ENCODE measurements at places on chromosomes 4 and X.

GRCh38 chr4:144674711-144675110 lies 28.8 kb downstream of the HHIP start:
- DNase-seq, result no peak

- DNase-seq, result no peak
Observed at GRCh38 chr4:42453612-42454011, 56.3 kb downstream of the SHISA3 start.

GRCh38 chr4:2848449-2848848 lies 4.8 kb downstream of the ADD1 start:
- DNase-seq, result peak; percentile 49

GRCh38 chr4:70838666-70839588 lies 763 bp downstream of the GRSF1 start:
- peak; percentile 79 for DNase-seq

DNA sequence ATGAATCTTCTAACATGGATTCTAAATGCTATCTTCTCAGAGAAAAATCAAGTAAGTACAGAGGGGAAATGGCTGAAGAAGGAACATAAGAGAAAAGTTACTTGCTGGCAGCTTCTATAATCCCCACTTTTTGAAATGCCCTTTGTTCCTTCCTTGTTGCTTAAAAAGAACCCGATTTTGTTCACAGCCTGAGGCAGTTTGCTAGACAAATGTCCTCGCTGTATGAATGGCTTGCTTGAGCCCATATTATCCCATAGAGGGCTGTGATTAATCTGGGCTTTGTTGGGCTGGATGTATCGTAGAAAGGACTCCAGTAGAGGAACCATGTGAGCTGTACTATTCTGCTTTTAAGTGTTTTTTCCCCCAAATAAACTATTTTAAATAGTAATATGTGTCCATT lies 134.3 kb upstream of the FGF13 start:
- DNase-seq, result no peak

DNA sequence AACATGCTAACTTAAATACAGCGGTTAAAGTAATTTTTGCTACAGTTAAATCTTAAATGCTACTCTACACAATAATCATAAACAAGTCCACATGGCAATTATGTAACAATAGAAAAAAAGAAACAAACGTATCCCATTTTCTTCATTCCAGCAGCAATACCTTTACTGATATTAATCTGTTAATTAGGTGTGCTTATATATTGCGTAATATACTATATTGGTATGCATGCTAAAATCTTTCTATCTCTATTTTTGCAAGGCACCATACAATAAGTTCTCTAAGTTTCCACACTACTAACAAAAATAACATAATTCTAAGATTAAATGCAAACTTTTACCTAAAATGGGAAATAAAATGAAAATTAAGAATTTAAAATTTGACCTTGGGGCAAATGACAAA lies 500.6 kb downstream of the SPOCK3 start:
- no peak for DNase-seq

- DNase-seq, result peak; percentile 26
Observed at GRCh38 chrX:43961699-43962098, 11.5 kb downstream of the NDP start.

GRCh38 chrX:134551376-134552048 lies 91.5 kb downstream of the HPRT1 start:
- DNase-seq, result no peak

DNA sequence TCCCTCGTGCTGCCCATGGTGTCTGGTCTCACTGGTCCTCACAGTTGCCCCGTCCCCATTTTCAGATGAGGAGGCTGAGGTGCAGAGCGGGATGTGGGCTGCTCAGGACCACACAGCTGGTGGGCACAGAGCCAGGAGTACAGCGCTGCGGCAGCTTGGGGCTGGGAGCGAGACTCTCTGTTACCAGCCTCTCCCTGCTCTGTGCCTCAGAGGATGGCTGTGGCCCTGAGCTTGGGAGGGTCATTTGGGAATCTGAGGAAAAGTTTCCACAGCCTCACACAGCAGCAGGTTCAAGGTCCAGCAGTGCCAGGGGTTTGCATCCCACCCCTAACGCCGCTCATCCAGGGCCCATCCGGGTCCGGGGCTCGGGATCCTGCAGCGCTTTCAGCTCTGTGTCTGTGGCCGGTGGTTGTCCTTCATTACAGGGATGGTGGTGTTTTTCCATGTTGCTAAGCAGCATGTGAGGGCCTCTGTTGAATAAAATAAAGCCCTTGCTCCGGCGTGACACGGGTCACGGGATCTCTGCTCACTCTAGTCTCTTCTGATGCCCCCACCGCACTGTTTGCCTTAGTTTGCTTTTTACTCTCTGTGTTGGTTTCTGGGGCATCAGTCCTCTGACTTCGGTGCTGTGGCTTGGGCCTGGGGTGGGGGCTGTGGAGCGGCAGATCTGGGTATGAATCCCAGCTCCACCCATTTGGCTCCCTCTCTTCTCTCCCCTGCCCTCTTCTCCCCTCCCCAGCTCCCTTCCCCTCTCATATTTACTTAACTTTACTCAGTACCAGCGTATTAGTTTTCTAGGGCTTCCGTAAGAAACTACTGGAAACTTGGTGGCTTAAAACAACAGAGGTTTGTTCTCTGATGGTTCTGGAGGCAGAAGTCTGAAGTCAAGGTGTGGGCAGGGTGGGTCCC lies 6.5 kb downstream of the WFS1 start:
- no peak for DNase-seq

GRCh38 chr4:81481151-81481550 lies 9.4 kb upstream of the RASGEF1B start:
- DNase-seq, result no peak

DNA sequence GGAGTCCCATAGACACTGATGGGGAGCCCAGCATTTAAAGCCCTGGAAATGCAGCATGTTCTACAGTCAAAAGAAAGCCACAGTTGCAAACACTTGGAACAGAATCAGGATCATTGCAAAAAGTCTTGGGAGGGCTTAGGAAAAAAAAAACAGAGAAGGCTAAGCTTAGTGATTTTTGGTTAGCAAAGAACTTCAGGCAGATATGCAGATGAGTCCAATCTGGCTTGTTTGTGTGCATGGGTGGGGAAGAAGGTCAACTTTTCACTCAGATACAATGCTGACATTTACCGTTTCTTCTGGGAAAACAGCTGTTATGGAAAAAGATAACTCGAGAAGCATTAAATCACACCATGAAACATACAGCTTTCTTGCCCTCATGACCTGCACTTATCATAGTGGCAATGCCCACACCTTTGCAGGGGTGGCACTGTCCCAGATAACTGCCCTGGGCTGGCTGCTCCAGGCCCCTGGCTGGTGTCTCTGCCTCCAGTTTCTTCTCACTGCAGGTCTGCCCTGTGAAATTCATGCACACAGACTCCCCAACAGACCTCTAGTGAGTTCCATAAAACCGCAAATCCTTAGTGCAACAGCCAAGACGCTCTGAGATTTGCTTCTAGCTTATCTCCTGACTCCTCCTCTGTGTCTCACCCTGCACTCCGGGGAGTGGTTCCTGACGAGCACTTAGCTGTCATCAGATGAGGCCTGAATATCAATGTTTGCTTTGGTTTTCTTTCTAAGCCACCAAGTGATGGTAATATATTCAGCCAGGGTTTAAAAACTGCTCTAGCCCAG lies 99.2 kb downstream of the DRD5 start:
- DNase-seq, result no peak

- DNase-seq, result peak; percentile 55
Observed at GRCh38 chr4:37628977-37629609, 57.1 kb downstream of the RELL1 start.

- DNase-seq, result no peak
Observed at GRCh38 chrX:127011629-127012028, 192.1 kb downstream of the PRR32 start.

DNA sequence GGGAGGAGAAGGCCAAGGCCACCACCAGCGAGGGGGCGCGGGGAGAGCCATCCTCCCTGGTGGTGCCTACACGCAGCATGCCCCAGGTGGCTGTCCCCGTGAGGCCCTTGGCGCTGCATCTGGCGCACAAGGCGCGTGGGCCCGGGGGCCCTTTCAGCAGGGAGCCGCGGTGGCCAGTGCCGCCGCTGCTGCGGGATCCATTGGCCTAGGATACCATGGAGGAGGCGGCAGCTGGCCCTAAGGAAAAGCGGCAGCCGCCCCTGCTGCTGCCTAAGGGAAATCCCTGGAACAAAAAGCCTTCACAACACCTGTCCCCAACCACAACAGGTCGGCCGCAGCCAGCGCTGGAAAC lies 1059.6 kb downstream of the TECRL start:
- DNase-seq, result no peak

- DNase-seq, result no peak
Observed at GRCh38 chr4:25330905-25331808, 18.6 kb downstream of the ZCCHC4 start.

GRCh38 chrX:47212381-47213293 lies 5.8 kb upstream of the CDK16 start:
- DNase-seq, result no peak

DNA sequence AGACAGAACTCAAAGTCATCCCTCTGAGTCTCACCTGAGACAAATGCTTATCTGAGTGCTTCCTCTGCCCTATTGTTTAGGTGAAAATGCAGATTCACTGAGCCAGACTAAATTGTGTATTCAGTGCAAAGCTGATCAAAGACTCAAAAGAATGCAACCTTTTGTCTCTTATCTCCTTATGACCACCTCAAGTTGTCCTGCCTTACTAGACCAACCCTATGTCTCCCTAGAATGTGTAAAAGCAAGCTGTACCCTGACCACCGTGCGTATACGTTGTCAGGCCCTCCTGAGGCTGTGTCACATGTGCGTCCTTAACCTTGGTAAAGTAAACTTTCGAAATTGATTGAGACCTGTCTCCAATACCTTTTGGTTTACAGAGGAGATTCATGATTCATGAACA lies 63.6 kb upstream of the SH3RF1 start:
- no peak for DNase-seq

- no peak for DNase-seq
Observed at GRCh38 chr4:72564789-72565188, 4.2 kb downstream of the ADAMTS3 start.

DNA sequence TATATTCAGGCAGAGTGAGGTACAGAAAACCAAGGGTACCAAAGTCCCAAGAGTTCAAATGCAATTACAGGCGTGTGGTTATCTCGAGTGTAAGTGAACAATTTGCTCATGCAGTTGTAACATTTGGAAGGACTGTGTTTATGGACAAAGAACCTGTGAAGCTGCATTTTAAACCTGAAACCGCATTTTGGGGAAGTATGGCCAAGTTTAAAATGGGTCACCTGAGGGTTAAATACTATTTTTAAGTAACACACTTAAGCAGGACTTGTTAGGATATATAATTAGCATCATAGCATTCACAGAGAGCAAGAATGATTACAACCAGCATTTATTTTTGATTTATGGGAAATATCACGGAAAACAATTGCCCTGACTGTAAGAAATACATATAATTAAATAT lies 79.1 kb upstream of the LCORL start:
- DNase-seq, result no peak

- DNase-seq, result peak; percentile 67
Observed at GRCh38 chr4:44583393-44583792, 68.0 kb downstream of the YIPF7 start.

DNA sequence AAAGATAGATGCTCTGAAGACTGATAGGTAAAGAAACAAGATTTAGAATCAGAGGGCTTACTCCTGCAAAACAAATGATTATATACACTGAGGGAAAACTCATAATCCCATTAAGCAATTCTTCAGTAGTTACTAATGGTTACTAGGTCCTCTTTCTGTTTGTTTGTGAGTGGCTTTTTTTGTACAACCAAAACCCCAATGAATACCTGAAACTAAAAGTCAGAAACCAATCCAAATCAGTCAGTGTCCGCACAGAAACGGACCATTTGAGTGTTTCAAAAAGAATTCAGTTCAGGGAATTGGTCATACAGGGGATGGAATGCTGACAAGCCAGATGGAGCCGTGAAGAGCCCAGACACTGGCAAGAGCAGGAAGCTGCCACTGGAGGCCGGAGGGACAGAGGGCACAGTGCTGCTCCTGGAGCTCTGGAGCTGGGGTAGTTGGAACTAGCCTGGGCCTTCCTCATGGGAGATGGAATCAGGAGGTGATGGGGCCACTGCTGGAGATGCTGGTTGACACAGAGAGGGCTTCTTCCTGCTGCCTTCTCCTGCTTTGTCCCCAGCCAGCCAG lies 31.9 kb downstream of the SETD7 start:
- no peak for DNase-seq

GRCh38 chr4:98110214-98110613 lies 33.1 kb downstream of the STPG2 start:
- DNase-seq, result no peak

- DNase-seq, result no peak
Observed at GRCh38 chr4:39441593-39441992, 17.1 kb downstream of the RPL9 start.

GRCh38 chrX:120264341-120264740 lies 13.7 kb downstream of the ZBTB33 start:
- DNase-seq, result no peak

- no peak for DNase-seq
Observed at GRCh38 chr4:101660607-101661006, 129.9 kb upstream of the BANK1 start.

DNA sequence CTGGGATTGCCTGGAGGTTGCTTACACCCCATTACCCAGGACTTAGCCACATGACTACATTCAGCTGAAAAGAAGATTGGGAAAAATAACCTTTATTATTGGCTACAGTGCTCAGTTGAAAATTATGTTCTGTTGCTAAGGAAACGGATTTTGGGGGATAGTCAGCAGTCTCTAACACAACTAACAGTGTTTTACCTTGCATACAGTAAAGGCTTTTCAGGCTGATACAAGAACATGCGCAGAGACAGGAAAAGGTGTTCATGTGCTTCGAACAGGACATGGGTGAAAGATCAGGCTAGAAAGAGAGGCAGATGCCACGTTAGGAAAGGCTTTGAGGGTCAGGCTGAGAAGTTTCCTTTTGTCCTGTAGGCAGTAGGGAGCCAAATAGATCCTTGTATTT lies 14.8 kb upstream of the RHOH start:
- no peak for DNase-seq

DNA sequence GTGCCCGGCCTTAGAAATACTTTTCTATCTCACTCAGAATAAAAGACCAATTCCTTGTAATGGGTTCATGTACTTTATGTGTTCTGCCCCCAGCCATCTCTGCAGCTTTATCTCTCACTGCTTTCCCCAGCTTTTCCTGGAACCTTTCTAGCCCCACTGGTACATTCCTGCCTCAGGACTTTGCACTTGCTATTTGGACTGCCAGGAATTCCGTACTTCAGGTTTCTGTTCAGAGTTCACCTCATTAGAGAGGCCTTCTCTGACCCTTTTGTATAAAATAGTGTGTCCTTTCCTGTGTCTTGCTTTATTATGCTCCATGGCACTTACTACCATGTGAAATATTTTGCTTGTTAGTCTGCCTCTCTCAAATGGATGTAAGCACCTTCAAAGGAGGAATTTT lies 112.5 kb downstream of the PDLIM5 start:
- no peak for DNase-seq

GRCh38 chr4:114649908-114650307 lies 51.3 kb downstream of the UGT8 start:
- DNase-seq, result no peak

DNA sequence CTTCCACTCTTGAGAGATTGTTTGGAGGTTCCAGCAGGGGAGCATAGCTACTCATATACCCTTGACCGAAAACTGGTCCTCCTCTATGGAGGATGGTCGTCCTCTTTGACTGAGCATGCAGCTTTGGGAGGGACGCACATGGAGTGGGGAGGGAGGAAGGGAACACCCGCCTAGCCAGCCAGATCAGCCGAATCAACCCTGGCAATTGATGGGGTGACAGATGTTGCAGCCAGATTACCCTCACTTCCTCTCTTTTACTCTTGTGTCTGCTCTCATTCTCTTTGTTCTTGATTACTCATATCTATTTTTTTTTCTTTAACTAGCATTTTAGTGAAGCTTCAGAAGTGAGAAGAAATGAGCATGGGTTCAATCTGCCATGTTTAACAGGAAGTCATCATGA lies 19.6 kb downstream of the MGST2 start:
- no peak for DNase-seq

GRCh38 chr4:5043579-5043978 lies 7.7 kb upstream of the STK32B start:
- no peak for DNase-seq

All from DMS53 (cell line).